ENCODE measurements at places on chromosomes 16 and 17.

- no peak for DNase-seq
Measured at GRCh38 chr17:80154166-80154565, 7.2 kb upstream of the EIF4A3 start.

GRCh38 chr17:82619211-82619610, 29.0 kb downstream of the WDR45B start:
- no peak for DNase-seq

- DNase-seq = no peak
Measured at GRCh38 chr16:60404401-60404800, 1631.8 kb downstream of the CDH8 start.

- DNase-seq = peak; percentile 97
Measured at GRCh38 chr16:89031715-89032659, 55.0 kb upstream of the CBFA2T3 start.

DNA sequence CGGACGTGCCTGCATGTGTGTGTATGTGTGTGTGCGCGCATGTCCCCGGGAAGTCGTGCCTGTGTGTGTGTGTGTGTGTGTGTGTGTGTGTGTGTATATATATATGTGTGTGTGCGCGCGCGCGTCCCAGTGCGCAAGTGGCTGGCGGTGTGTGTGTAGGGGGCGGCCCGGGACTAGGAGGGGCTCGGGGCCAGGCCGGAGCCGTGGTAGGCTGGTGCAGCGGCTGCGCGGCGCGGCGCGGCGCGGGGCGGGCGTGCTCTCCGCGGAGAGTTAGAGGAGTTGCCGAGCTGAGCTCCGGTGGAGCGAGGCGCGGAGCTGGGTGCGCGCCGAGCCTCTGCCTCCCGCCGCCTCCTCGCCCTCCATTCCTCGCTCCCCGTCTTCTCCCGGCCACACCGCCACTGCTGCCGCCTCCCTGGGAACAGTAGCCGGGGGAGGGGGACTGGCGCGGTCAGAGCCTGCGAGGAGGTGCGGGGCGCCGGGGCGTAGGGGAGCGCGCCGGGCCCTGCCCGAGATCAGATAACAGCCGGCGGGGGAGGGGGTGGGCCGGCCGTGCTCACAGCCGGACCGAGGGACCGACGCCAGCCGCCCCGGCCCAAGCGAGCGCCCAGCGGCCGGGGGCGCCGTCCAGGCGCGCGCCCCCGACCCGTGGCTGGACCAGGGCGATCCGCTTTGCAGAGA, at the start of gene KCNJ12:
Gene KCNJ12 (plus strand): TSS at position 277 of the 678 bp plus-strand sequence. CDS start 38,986 bp downstream, outside the sequence.
- DNase-seq = no peak

GRCh38 chr16:64841071-64841470, 280.8 kb downstream of the CDH11 start:
- DNase-seq = no peak

GRCh38 chr16:57534881-57535658, 1.3 kb downstream of the CCDC102A start:
- no peak for DNase-seq

GRCh38 chr16:80012586-80012985, 412.0 kb upstream of the MAF start:
- no peak for DNase-seq

GRCh38 chr16:11716336-11716735, 26.3 kb downstream of the TXNDC11 start:
- no peak for DNase-seq

- DNase-seq = no peak
Measured at GRCh38 chr17:41894791-41895331, 23.9 kb downstream of the ACLY start.

GRCh38 chr16:63192980-63193379, 1156.7 kb upstream of the CDH8 start:
- DNase-seq = no peak

DNA sequence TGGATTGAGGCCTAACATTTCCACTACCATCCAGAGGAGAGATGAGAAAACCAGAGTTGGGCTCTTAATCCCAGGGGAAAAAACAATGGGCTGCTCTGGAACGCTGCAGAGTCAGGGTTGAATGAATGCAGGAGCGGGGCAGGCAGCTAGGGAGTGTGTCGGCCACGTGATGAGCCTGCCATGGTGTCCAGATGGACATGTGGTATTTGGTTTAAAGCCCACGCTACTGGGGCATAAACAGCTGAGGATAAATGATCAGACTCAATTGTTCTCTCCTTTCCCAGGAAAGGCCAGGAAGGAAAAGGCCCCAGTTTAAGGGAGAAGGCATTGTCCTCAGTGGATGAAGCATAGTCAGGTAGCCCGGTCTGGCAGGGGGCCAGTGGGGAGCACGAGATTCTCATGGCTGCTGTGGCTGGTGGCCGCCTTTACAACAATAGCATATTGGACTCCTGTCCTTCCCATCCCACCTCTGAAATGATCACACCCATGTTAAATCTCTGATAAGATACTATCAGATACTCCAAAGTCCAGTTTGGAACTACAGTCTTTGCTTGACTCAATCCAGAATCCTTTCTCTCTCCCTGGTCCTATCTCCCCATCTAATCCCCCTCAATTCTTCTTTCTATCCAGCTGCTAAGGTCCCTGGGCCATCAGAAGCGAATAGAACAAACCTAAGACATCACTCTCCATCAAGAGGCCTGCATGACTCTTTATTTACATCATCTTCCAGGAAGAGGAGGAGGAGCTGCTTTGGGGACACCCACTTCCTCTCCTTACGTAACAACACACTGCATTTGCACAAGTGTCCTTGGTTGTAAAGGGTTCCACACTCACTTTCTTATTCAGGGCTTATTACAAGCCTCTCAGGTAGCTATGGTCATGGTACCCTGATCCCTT, 20.4 kb downstream of the CA4 start:
- peak; percentile 55 for DNase-seq

- no peak for DNase-seq
Measured at GRCh38 chr16:85286951-85287814, 174.9 kb upstream of the CIBAR2 start.

- no peak for DNase-seq
Measured at GRCh38 chr17:21425736-21426135, 49.6 kb downstream of the KCNJ12 start.

GRCh38 chr16:30846649-30847402, 47.1 kb downstream of the BCL7C start:
- no peak for DNase-seq

DNA sequence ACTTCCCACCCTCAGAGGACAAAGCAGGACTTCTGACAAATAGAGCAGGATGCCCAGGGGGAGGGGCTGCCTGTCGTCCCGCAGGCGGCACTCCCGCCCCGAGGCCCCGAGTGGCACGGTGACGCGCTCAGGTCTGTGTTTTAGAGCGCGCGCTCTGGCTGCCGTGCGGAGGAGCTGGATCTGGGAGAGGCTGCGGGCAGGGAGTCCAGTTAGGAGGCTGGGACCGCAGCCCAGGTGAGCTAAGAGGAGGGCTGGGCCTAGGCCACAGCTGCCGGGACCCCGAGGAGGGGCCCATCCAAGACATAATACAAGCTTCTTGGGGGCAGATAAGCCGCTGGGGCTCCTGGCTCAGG, 6.4 kb downstream of the DOC2A start:
- no peak for DNase-seq

GRCh38 chr17:75698659-75699058, 22.6 kb upstream of the ITGB4 start:
- DNase-seq = no peak

DNA sequence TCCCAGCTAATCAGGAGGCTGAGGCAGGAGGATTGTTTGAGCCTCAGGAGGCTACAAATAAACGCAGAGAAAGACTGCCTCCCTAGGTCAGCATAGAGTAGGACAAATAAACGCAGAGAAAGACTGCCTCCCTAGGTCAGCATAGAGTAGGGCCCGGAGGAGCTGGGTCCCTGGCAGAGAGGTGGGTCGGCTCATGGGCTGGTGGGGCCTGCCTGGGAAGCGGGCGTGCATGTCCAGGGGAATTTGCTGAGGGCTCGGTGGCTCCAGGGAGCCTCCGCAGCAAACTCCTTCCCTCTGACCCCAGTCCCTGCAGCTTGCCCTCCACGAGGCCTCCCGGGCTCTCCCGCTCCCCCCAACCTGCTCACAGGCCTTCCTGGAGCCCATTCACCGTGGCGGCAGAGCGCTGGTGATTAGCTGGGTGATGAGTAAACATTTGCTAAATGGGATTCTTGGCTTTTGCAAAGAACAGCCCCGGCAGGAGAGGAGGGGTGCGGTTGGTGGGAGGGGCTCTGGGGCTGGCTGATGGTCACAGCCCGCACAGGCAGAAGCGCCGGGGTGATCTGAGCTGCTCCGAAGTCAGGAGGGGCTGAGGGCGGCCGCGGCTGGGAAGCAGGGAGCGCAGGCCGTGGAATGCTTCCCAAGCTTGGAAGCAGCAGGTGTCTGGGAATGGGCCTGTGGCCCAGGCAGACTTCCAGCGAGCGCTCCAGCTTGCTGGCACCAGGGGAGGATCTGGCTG, 93.1 kb downstream of the RTN4RL1 start:
- DNase-seq = no peak

DNA sequence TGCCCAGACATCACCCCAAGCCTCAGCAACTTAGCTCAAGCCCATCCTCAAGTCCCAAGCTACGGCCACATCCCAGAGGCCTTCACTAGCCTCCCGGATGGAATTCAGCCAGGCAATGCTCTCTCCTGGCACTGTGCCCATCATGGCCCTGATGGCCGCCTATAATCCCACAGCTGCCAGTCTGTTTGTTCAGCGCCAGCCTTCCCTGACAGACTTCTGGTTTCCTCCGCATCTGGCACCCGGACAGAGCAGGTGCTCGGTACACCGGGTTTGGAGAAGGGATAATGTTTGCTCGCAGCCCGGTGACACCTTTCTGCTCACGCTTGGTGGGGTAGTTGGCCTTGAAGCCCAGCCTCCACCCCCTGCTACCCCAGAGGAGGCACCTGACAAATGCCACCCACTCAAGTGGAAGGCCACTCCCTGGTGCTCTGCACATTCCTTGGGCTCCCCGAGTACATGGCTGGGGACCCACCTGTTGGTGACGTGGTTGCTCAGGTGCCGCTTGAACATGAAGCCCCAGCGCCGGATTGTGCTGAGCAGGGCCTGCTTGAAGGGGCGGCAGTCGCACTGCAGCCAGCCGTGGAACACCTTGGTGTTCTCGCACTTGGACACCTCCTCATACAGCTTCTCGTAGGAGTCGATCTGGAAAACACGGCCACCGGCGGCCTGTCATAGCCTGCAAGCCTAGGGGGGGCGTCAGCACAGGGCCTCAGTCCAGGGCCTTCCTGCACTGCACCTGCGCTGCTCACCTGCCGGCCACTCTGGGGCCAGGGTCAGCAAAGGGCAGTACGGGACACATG, 47.1 kb downstream of the DNAH17 start:
- DNase-seq = no peak

DNA sequence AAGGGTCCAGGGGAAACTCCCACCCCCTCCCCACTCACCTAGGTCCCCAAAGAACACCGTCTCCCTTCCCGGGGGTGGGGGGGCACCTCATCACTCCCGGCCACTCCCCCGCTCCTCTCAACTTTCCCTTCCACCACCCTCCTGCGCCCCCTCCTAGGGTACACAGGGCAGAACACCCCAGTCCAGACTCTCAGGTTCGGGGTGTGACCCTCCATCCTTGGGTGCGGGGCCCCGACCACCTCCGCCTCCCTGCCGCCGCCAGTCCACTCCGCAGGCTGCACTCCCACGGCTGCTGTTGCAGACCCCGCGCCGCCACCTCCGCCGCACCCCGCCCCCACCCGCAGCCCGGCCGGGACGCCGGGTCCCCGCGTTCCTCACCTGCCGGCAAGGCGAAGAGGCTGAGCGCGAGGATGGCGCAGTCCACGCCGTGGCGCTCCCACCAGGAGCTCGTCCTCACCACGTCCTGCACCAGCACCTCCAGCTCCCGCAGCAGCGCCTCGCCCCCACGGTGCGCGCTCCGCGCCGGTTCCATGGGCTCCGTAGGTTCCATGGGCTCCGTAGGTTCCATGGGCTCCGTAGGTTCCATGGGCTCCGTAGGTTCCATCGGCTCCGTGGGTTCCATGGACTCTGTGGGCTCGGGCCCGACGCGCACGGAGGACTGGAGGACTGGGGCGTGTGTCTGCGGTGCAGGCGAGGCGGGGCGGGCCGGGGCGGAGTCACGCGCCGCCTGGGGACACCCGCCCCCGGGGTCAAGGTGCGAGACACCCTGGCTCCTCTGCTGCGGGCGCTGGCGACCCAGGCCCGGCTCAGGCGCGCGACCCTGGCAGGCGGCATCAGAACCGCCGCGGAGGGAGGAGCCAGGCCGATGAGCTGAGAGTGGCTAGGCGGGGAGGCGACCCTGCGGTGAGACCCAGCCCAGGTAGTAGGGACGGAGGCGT, at the start of gene FADS6:
Gene FADS6 (minus strand): TSS at position 660 of the 938 bp plus-strand sequence. CDS start 38 bp downstream, at position 622.
- no peak for DNase-seq

- DNase-seq = no peak
Measured at GRCh38 chr16:70662991-70663523, 16.7 kb downstream of the IL34 start.

DNA sequence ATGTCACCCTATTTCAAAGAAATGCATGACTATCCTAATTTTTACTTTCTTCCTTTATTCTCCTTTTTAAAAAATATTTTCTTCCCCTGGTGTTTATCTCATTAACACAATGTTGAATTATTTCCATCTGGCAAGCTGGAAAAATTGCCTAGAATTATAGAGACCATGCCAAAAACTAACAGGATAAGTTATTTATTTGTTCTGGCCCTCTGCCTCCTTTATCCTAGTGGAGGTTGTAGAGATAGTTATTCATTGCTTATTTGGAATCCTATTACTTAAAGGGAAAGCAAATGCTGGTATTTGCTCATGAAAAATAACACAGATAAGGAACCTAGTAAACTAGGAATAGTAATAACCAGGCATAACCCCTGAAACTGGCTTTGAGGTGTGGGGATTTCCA, 684.9 kb upstream of the KIF2B start:
- no peak for DNase-seq

DNA sequence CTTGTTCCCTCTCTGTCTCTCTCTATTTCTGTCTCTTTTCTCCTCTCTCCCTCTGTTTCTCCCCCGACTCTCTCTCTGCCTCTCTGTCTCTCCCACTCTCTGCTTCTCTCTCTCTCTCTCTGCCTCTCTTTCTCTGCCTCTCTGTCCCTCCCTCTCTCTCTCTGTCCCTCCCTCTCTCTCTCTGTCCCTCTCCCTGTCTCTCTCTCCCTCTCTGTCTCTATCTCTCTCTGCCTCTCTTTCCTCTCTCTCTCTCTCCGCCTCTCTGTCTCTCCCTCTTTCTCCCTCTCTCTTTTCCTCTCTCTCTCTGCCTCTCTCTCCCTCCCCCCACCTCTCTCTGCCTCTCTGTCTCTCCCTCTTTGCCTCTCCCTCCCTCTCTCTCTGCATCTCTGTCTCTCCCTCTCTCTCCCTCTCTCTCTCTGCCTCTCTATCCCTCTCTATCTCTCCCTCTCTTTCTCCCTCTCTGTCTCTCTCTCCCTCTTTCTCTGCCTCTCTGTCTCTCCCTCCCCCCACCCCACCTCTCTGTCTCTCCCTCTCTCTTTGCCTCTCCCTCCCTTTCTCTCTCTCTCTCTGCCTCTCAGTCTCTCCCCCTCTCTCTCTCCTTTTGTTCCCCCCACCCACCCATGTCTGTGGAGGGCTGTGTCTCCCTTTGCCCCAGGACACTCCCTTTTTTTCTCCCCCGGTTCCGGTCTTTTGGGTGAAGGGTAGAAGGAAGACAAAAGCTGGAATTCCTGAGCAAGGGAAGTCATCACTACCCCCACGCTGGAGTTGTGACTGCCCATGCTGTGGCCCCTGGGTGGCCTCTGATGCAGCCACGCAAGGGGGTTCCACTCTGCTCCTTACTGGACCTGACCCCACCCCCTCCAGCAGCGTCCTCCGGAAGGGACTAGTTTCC, 27.1 kb upstream of the MGAT5B start:
- DNase-seq = no peak

Data from GF-D8 (cell line).